ENCODE measurements at places on chromosomes 13 and 19.

DNA sequence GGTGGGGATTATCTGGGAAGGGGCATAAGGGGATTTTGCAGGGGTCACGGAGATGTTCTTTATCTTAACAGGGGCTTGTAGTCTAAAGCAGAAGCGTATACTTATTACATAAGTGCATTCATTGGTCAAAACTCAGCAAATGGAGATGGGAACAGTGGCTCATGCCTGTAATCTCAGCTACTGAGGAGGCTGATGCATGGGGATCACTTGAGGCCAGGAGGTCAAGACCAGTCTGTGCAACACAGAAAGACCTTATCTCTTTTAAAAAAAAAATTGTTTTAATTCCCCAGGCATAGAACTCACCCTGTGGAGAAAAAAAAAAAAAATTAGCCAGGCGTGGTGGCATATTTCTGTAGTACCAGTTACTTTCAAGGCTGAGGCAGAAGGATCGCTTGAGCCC, 18.9 kb downstream of the FAM187B start:
- no peak for DNase-seq

DNA sequence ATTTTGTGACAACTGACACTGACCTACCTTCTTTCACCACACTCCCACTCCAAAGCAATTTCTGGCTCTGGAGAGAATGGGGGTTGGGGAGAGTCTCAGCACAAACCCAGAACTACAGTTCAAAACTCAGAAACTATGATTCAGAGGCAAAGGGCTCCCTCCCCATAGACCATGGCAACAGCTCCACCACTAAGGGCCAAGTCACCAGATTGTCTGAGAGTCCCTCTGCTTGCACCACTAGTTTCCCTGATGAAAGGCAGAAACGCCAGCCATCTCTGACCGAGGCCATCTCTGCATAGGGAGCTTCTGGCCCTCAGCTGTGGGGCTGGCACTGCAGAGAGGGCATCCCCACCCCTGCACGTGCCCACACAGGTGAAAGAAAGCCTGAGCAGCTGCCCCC, 112.4 kb upstream of the VSTM2B start:
- no peak for DNase-seq

DNA sequence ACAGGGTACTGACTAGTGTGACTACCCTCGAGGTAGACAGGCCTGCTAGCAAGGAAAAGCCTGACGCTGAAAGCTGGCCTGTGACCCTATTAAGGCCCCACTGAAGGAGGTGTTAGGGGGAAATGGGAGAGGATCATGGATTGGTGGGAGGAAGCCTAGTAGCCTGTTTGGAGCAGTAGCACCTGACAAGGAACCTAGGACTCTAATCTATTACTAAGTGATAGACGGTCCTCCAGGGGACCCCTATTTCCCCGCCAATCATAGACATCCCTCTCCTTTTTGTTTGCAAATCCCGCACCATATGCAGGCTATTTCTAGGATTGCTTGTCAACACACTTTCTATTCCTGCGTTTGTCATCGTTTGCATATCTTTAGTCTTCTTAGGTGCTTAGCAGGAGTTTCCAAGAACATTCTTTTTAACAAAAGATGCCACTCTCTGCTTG, 1338.8 kb upstream of the MIR17HG start:
- DNase-seq, result no peak

- DNase-seq, result no peak
Measured at GRCh38 chr13:70896136-70896535, 787.9 kb upstream of the KLHL1 start.

DNA sequence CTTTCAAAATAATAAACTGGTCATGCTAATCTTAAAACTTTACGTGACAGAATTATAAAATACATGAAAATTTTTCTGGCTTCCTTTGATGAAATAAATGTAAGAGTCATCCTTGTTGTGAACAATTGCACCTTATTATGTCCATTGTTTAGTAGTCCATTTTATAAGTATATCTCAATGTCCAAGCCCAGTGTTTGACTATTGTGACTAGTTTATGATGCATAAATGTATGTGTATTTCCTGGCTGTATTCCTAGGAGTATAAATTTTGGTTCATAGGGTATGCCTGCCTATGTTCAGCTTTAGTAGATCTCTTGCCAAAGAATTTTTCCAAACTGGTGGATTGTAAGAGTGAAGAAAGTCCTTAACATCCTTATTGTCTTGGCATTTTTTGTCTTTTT, 2895.5 kb upstream of the PCDH20 start:
- DNase-seq, result no peak

- no peak for DNase-seq
Measured at GRCh38 chr19:47790398-47790814, 11.9 kb downstream of the SELENOW start.

DNA sequence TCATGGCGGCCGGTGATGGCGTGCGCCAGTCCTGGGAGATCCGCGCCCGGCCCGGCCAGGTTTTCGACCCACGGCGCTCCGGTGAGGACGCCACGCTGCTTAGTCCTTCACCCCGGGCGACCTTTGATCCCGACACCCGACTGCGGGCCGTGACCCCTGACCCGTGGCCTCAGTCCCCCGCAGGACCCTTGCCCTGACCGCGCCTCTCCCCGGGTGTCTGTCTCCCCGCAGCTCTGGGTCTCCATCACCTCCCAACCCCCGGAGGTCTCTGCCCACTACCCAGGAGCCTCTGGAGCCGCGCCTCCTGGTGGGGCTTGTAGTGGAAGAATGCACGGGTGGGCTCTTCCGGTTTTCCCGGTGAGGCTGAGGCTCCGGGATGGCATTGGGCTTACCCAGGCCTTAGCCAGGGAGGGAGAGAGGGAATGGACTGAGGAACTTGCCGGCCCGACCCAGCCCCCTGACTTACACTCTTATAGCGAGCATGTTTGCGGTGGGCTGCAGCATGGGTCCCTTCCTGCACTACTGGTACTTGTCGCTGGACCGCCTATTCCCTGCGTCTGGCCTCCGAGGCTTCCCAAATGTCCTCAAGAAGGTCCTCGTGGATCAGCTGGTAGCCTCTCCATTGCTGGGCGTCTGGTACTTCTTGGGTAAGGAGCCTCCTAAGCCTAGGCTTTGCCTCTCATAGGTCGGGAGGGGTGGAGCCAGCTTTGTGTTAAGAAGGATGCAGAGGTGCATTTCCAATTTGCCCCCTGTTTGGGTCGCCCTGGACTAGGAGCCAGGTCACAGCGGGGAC, 566 bp downstream of the MPV17L2 start:
- DNase-seq, result no peak

- DNase-seq, result no peak
Measured at GRCh38 chr19:18662972-18663732, 20.3 kb upstream of the CRTC1 start.

GRCh38 chr19:46731584-46731983, 14.3 kb upstream of the FKRP start:
- no peak for DNase-seq

- DNase-seq, result no peak
Measured at GRCh38 chr13:62846302-62846701, 1430.7 kb upstream of the PCDH20 start.

DNA sequence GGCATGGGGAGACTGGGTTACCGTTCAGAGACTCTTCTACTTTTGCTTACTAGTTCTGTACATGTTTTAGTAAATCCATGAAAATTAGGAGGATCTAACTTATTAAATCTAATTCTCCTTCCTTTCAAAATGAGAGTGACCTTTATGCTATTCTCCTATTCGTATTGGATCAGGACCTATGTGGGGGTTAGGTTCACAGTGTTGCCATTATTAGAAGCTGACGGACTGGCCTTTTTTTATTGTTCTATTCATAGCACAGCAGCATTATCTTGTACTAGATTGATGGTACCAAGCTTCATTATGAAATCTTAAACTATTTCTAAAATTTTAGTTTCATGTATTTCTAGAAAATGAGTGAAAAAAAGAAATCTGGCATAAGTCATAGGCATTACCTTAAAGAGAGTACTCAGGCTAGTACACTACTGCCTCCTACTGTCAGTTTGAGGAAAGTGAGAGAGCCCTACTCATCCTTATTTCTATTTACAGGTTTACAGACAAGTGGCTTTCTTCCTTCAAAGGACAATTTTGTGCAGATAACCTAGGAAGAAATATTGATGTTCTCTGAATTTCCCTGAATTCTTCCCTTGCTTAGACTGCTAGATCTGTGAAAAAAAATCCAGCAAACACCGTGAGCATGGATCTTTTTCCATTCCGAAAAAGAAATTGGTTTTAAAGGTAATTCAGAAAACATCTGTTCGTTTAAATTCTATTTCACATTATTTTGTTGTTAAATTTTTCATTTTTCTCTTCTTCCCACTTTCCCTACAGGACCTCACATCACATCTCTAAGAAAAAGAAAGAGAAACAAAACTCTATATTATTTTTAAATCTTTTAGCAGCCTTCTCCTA, 485.5 kb downstream of the DIAPH3 start:
- DNase-seq, result no peak

GRCh38 chr13:108851660-108852059, 222.2 kb downstream of the MYO16 start:
- DNase-seq, result no peak

Data from retinal pigment epithelial cell (primary cell).